ENCODE measurements at places on chromosomes 7 and 10. TPM values are rescaled to one million over a fixed set of nuclear protein-coding genes. Genes with fewer than 3 reads are reported as not detected.

PNLIPRP1 gene
- not detected for total RNA-seq

GRCh38 chr10:102101152-102101551, 19.0 kb downstream of the LDB1 start:
- no peak for DNase-seq

GRCh38 chr7:112150823-112151641, 55.2 kb downstream of the DOCK4 start:
- DNase-seq: no peak

DNA sequence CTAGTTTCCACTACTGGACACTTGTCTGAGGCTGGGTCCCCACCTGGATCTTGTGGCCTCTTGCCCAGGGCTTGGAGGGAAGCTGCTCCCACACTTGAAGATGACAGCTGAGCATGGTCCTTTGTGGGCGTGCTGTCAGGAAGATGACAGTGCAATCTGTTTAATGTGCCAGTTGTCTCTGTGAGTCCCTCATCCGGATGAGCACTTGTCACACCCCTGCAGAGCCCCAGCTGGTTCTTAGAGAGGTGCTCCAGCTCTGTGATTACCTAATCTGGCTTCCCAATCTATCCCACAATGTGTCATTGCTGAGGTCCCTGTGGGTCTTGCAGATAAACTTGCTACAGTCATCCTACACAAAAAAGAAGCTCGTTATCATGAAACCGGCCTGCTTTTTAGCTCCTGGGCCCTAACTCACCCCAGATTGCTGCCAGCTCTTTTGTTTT, 34.8 kb upstream of the CCSER2 start:
- peak; percentile 70 for DNase-seq

GRCh38 chr10:1635340-1635739, 102.0 kb downstream of the ADARB2 start:
- no peak for DNase-seq

DDX21 gene
- 192 TPM for total RNA-seq

DNA sequence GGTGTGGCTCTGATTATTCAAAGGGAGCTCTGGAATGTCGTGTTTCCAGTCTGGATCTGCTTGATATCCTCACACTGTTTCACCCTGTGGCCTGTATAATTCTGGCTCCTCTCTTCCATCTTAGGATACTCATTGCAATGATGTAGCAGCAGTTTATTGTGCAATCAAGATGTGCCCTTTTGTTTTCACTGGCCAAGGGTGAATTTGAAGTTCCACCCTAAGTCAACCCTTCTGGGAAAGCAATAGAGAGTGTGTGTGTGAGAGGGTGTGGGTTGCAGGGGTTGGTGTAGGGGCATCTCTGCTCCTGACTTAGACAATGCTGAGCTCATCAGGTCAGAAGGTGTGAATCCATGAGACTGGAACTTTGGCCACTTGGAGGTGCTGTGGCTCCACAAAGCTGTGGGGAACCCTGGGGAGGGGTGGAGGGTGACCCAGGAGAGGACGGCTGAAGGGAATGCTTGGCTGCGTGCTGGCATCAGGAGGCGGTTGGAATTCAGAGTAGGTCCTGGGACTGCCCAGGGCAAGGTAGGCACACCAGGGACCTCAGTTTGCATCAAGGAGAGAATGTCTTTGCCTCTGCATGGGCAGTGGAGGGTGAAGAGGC, 118.0 kb upstream of the PRSS58 start:
- DNase-seq: peak; percentile 54

SHH gene
- not detected for total RNA-seq

DNA sequence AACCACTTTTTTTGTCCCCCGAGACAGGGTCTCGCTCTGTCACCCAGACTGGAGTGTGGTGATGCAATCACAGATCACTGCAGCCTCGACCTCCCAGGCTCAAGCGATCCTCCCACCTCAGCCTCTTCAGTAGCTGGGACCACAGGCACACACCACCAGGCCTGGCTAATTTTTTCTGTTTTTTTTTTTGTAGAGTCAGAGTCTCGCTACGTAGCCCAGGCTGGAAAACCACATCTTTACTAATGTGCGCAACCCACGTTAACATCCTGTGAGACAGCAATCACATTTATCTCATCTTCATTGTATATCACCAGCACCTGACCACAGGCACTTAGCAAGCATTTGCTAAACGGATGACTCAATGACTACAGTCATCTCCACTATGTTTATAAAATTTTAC, 77.8 kb upstream of the ATP6V0A4 start:
- DNase-seq: peak; percentile 80

DNA sequence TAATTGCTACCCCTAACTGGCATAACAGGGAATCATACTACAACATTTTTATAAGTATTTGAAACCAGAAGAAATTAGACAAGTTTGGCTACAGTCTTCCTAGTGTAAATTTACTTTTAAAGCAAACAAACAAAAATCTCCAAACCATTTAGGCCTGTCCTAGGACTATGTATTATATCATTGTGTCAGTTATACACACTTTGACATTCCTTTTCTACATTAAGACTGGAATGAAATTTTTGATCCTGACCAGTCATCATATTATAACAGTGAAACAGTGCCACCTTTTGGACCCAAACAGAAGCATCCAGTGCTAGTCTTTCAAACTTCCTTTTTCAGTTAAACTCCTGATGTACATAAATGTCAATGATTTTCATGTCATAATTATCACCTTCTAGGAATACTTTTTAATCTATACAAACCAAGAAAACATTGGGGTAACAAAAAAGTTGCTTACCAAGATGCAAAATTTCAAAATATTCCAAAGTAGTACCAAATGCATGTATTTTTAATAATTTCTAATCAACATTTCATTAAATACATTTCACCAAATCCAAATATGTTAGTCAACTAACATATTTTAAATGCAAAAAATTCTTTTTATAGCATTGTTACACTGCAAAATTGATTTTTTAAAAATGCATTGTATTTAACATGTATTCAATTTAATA, 75.7 kb downstream of the IMMP2L start:
- no peak for DNase-seq

NOBOX gene
- total RNA-seq: not detected
